ENCODE measurements at places on chromosomes 12 and 14. TPM values are rescaled to one million over a fixed set of nuclear protein-coding genes. Genes with fewer than 3 reads are reported as not detected.

GRCh38 chr12:113408756-113409298 lies 5.1 kb upstream of the SDS start:
- DNase-seq: no peak
- no peak overlapping the region for H3K4me3 ChIP-seq
- no peak overlapping the region for H3K27ac ChIP-seq
- no peaks in the 10 kb centered on the region for H3K36me3 ChIP-seq

DNA sequence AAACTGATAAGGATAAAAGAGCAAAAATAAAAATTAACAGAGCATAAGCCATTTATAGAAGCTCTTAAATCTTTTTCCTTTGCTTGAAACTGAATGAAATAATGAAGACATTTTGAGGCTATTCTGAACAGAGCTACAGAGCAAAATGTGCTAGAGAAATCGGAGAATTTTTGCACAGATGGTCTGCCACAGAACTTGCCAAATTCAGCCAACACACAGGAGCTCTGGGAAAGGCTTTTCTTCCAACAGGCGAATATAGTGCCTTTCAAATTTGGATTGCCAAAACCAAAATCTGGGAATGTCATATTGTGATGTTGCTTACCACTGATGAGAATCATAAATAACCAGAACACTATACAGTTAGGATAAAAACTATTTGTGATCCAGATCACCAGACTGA lies 406.3 kb downstream of the RPL10L start:
- H3K27me3 ChIP-seq: no peaks in the 10 kb centered on the region
- peaks cover 7% of the 10 kb centered on the region for H3K36me3 ChIP-seq
- DNase-seq: no peak
- H3K4me3 ChIP-seq: no peak overlapping the region

DNA sequence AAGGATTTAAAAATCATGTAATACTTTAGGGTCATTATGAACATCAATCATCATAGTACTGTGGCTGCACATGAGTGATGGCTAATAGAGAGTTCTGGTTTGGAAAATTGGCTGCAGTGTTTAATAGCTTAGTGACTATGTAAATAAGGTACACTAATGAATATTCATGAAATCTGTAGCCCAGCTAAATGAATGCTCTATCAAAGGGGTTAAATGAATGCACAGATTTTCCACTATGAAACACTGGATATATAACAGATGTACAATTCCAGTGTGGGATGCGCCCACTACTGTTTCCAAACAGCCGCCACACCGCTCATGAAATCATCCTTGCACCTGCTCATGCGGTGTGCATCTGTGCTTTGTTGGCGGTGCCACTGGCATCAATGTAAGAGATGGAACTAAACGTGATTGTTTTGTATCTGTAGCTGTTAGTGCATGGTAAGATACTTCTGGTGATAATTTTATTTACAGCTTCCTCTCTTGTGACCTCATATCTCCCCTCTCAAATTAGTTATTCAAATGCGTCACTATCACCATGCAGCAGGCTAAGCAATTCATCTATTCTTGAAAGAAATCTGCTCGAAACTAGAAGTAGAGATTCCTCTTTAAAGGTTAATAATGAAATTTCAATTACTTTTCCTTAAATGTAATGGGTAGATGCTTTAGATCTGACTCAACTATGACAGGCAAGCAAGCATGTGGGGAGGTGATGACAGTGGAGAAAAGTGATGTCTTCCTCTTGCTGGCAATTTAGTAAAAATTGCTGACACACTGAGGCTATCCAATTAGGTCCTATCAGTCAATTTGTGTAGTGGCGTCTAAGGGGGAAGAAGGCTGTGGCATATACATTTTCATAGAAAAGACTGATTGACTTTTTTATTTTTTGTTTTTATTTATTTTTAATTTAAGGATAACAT lies 433.6 kb downstream of the AEBP2 start:
- H3K4me3 ChIP-seq: no peak overlapping the region
- no peak for DNase-seq
- H3K27me3 ChIP-seq: no peaks in the 10 kb centered on the region
- H3K36me3 ChIP-seq: no peaks in the 10 kb centered on the region
- H3K27ac ChIP-seq: no peak overlapping the region
- no peaks in the 10 kb centered on the region for H3K4me1 ChIP-seq

DNA sequence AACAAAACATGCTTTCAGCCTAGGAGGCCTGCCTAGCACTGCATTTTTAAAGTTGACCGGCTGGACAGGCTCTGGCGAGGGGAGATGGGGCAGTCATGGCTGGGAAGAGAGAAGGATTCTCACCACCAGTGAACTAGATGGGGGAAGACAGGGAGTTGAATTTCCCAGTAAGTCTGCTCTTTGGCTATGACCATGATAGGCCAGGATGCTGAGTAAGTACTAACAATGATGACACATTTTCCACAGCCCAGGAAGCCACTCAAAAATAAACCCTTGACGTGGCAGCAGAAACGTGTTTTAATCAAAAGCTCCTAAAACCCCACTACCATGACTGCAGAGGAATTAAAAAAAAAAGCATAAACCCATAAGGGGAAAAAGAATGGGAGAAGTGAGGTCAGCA lies 19.0 kb downstream of the KCTD10 start:
- peak overlapping the region; percentile 76 for H3K4me3 ChIP-seq
- H3K36me3 ChIP-seq: peaks cover 51% of the 10 kb centered on the region
- no peak for DNase-seq
- H3K4me1 ChIP-seq: peaks cover 93% of the 10 kb centered on the region
- H3K27me3 ChIP-seq: peaks cover 3% of the 10 kb centered on the region

- DNase-seq: no peak
- no peak overlapping the region for H3K27ac ChIP-seq
- H3K4me3 ChIP-seq: no peak overlapping the region
- H3K27me3 ChIP-seq: no peaks in the 10 kb centered on the region
- no peaks in the 10 kb centered on the region for H3K36me3 ChIP-seq
Measured at GRCh38 chr12:83954956-83955601, 957.5 kb downstream of the SLC6A15 start.

DNA sequence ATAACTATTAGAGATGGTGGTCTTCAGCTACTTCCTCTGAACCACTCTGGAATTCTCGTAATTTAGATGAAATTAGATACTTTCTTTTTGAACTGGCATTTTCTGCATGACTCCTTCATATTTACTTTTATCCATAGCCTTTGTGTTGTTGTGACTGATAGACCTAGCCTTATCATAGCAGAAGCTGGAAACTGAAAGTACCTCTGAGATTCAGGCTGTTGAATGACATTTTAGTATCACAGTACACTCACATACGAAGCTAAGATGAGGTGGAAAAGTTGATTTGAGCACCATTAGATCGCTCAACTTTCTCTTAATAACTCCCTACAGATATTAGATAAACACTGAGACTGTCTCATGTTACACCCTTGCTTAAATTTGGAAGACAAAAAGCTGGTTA lies 525.1 kb upstream of the FBXO33 start:
- no peaks in the 10 kb centered on the region for H3K4me1 ChIP-seq
- no peak overlapping the region for H3K27ac ChIP-seq
- no peak for DNase-seq
- no peaks in the 10 kb centered on the region for H3K36me3 ChIP-seq
- no peak overlapping the region for H3K4me3 ChIP-seq
- H3K27me3 ChIP-seq: no peaks in the 10 kb centered on the region

DNA sequence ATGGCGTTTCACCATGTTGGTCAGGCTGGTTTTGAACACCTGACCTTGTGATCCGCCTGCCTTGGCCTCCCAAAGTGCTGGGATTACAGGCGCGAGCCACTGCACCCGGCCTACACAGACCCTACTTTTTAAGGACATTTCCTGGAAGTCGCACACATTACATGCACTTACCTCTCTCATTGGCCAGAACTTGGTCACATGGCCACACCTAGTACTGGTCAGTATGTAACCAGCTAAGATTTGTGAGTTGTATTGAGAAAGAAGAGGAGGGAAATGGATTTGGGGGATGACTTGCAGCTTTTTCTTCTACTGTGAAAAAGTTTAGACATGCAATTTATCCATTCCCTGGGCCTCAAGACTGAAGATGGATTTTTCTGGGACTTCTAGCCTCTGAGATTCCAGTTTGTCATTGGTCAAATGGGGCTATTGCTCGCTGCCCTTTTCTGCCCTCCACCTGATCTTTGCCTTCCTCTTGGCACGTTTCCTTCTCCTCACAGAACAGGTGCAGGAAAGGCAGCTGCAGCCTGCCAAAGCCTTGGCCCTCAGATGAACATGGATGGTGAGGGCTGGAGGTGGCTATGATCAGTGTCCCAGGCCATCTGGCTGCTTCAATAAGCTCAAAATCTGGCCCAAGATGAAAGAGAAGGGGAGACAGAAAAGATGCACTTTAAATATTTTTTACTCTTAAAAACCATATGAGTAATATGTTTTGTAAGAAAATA lies 7.1 kb upstream of the ZDHHC22 start:
- no peak overlapping the region for H3K27ac ChIP-seq
- no peak overlapping the region for H3K4me3 ChIP-seq

DNA sequence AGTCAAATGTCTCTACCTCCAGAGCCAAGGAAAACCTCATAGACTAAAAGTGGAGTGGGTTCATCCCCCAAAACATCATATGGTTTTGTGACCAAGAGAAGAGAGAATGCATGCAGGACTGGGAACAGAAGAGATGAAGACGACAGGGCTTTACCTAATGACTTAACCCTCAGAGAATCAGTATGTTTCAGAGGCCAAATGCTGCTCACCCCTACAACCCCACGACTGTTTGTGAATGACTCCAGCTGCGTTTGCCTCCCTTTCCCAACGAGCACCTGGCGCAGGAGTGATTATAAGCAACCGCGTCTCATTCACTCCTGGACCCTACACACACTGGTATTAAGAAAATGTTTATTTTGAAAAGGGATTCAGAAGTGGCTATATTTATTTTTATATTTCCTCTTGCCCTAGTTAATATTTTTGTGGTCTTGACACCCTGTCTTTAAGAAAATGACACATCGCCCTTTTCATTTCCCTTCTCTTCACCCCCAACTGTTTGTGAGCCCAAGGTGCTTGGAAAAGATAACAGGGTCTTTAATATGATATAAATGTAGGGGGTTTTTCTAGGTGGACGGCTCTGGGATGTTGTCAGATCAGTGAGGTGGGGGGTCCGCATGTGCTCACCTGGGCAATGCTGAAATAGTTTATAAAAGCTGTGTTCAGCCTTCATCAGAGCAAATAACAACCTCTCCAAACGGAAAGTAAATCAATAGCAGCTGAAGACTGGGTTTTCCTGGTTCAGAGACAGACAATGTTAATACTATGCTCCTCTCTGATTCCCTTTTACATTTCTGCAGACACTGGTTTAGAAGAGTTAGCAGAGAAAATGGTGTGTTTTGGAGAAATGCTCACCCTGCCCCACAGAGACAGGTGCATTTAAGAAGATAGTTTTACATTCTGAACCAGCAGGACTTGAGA lies 77.7 kb downstream of the SLC15A4 start:
- DNase-seq: peak; percentile 68
- peaks cover 88% of the 10 kb centered on the region for H3K4me1 ChIP-seq
- H3K27me3 ChIP-seq: no peaks in the 10 kb centered on the region
- peak overlapping the region; percentile 97 for H3K27ac ChIP-seq
- H3K36me3 ChIP-seq: no peaks in the 10 kb centered on the region
- peak overlapping the region; percentile 89 for H3K4me3 ChIP-seq

DNA sequence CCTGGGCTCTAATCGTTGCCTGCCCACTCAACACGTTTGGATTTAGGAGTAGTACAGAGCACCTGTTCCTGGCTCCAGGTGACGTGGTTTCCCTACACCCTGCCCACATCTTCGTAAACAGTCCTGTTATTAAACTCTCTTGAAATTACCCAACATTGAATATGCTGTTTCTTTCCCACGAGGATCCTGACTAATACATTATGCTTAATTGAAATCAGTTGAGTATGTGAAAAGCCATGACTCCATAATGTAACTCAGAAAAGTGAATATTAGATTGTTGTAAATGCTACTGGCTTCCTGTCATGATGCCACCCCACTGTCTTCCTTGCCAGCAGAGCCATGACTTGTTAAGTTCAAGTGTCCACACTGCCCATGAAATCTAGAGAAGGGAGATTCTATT lies 21.6 kb downstream of the AK7 start:
- H3K36me3 ChIP-seq: no peaks in the 10 kb centered on the region
- H3K4me1 ChIP-seq: no peaks in the 10 kb centered on the region
- H3K27me3 ChIP-seq: peaks cover 5% of the 10 kb centered on the region
- DNase-seq: no peak
- no peak overlapping the region for H3K27ac ChIP-seq
- no peak overlapping the region for H3K4me3 ChIP-seq

GRCh38 chr12:132325733-132326130 lies 3.7 kb downstream of the GALNT9 start:
- no peak overlapping the region for H3K4me3 ChIP-seq
- peaks cover 12% of the 10 kb centered on the region for H3K27me3 ChIP-seq
- DNase-seq: no peak
- no peaks in the 10 kb centered on the region for H3K4me1 ChIP-seq
- no peak overlapping the region for H3K27ac ChIP-seq
- no peaks in the 10 kb centered on the region for H3K36me3 ChIP-seq

DNA sequence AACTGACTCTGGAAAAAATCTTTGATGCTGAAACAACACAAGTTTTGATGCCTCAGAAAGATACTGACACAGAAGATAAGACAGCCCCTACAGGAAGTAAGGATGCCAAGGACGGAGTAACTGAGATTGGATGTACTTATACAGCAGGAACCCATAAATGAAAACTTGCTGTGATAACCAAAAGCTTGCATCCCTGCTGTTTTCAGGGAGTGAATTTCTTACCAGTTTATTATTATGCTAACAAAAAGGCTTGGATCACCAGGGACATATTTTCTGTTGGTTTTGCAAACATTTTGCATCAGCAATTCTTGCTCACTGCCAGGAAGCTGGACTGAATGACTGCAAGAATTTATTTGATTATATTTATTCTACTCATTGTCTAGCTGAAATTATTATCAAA lies 197.7 kb downstream of the NAV3 start:
- H3K27me3 ChIP-seq: peaks cover 4% of the 10 kb centered on the region
- no peaks in the 10 kb centered on the region for H3K4me1 ChIP-seq
- H3K36me3 ChIP-seq: no peaks in the 10 kb centered on the region
- no peak overlapping the region for H3K4me3 ChIP-seq
- no peak for DNase-seq

GRCh38 chr12:19530637-19531023 lies 91.3 kb downstream of the AEBP2 start:
- no peaks in the 10 kb centered on the region for H3K27me3 ChIP-seq
- H3K4me3 ChIP-seq: no peak overlapping the region
- H3K4me1 ChIP-seq: peaks cover 60% of the 10 kb centered on the region
- peaks cover 6% of the 10 kb centered on the region for H3K36me3 ChIP-seq
- DNase-seq: no peak

- peaks cover 1% of the 10 kb centered on the region for H3K27me3 ChIP-seq
- no peaks in the 10 kb centered on the region for H3K4me1 ChIP-seq
- no peak overlapping the region for H3K4me3 ChIP-seq
- peaks cover 12% of the 10 kb centered on the region for H3K36me3 ChIP-seq
Measured at GRCh38 chr12:27751386-27752047, 28.5 kb upstream of the KLHL42 start.

Gene KRT71
- not detected for polyA plus RNA-seq

Gene PPTC7
- polyA plus RNA-seq: 9.3 TPM

Gene MMP17
- not detected for polyA plus RNA-seq

Gene METTL3
- polyA plus RNA-seq: 18.0 TPM

Gene KCTD10
- 204 TPM for polyA plus RNA-seq

Gene FAM90A1
- polyA plus RNA-seq: 0.09 TPM

Gene FRMD6
- 7.0 TPM for polyA plus RNA-seq

Gene TRIM9
- polyA plus RNA-seq: not detected

Gene SLC35F4
- not detected for polyA plus RNA-seq

Data from immature natural killer cell (primary cell).